ENCODE measurements at places on chromosomes 3 and 15. TPM values are rescaled to one million over a fixed set of nuclear protein-coding genes. Genes with fewer than 3 reads are reported as not detected.

The SLC9C1 gene
- not detected for total RNA-seq

The SI gene
- not detected for total RNA-seq

The UBP1 gene
- total RNA-seq = 59.5 TPM

GRCh38 chr3:51886447-51886846, 11.0 kb upstream of the IQCF5 start:
- no peak overlapping the region for H3K4me3 ChIP-seq
- H3K27me3 ChIP-seq = no peaks in the 10 kb centered on the region
- no peak overlapping the region for H3K27ac ChIP-seq
- DNase-seq = no peak
- H3K36me3 ChIP-seq = no peaks in the 10 kb centered on the region

DNA sequence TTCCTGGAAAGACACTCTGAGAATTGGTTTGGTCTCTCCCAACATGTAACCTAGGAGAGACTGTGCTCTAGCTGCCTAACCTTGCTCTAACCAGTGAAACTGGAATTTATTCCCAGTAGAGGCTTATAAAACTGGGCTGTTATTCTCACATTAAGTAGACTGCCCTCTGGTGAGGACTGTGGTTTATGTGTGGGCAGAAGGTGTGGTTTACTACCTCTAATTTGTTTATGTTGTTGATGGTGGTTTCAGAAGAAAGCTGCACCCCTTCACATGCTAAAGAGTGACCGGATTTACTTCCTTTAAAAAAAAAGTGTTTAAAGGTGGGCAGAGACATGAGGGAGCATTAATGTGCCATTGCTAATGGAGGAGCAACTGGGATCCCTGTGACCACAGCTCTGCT, 273.2 kb downstream of the MECOM start:
- no peak overlapping the region for H3K27ac ChIP-seq
- peaks cover 4% of the 10 kb centered on the region for H3K27me3 ChIP-seq
- H3K36me3 ChIP-seq = no peaks in the 10 kb centered on the region

- no peaks in the 10 kb centered on the region for H3K27me3 ChIP-seq
- H3K4me3 ChIP-seq = no peak overlapping the region
- no peak overlapping the region for H3K27ac ChIP-seq
- no peak for DNase-seq
Measured at GRCh38 chr3:197201791-197202452, 96.5 kb downstream of the DLG1 start.

DNA sequence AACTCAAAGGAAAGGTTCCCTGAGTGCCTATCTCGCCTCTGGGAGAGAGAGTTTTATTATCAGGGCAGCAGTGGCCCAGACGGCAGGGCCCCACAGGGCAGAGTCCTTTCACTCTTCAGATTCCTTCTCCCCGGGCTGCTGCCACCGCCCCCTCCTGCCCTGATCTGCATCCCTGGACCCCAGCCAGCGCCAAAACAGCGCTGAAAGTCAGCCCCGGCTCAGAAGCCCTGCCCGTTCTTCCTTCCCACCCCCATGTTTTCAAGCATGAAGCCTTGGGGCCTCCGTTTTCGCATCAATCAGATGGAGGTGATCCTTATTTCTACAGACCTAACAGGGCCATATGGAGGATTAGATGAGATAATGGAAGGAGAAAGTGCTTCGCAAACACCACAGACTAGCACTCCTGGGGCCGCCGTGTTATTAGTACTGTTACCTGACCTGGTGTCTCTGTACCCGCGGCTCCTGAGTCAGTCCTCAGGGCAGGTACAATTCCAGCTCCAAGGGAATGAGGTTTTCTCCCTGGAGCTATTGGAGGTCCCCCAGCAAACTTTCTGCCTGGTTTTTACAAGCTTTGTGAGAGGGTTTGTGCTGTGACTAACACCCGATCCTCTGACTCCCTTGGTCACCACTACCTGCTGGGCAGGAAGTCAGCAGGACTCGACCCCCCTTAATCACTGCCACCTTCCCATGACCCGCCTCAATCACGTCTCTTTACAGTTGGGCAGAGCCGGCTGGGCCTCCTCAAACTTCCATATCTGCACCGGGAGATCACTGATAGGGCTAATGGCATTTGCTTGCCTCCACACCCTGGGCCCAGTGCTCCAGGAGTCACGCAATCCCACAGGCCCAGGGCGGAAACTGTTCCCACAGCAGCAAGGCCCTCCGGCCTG, 39.5 kb upstream of the TSEN2 start:
- no peaks in the 10 kb centered on the region for H3K4me1 ChIP-seq
- H3K4me3 ChIP-seq = no peak overlapping the region
- no peak overlapping the region for H3K27ac ChIP-seq
- H3K36me3 ChIP-seq = no peaks in the 10 kb centered on the region

Measured in CD4-positive, alpha-beta T cell (primary cell).